Naive thymus-derived CD8-positive, alpha-beta T cell (primary cell): ENCODE measurements at places on chromosomes 5 and 9. TPM values are rescaled to one million over a fixed set of nuclear protein-coding genes. Genes with fewer than 3 reads are reported as not detected.

DNA sequence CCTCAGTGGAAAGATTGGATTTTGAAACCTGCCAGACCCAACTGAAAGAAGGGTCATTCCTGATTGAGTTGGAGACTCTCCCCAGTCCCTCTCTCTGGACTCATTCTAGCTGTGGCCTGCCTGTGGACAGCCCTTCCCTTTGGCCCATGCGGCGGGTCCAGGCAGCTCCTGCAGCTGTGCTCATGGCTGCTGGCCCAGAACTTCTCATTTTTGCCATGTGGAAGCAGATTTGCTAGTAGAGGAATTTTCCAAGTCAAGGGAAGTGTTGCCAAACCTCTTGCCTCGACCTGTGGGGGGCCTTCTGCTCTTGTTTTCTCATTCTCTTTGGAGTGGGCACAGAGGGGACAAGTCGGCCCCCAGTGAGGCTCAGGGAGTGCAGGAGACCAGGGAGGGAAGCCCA is 89.2 kb downstream of the ANKRD33B start:
- DNase-seq = no peak

The MAMDC2 gene
- not detected for total RNA-seq

The FCN2 gene
- not detected for total RNA-seq

- DNase-seq = no peak
Observed at GRCh38 chr5:93691997-93692396, 49.4 kb downstream of the POU5F2 start.

DNA sequence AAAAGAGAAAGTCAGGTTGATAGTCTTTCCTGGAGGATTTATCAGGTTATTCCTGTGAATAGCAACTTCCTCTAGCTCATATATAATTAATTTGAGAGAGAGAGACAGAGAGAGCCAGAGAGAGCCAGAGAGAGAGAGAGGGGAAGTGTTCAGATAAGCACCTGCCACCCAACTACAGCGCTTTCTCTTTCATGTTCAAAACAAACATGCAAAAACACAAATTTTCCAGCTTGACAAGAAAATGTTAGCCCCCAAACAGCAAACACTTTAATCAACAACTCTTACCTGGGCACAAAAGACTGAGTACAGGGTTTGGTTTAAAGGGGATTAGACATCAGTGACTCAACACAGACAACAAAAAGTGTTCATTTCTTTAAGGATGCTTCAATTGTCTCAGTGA is 61.7 kb upstream of the PLPP6 start:
- peak; percentile 54 for DNase-seq

DNA sequence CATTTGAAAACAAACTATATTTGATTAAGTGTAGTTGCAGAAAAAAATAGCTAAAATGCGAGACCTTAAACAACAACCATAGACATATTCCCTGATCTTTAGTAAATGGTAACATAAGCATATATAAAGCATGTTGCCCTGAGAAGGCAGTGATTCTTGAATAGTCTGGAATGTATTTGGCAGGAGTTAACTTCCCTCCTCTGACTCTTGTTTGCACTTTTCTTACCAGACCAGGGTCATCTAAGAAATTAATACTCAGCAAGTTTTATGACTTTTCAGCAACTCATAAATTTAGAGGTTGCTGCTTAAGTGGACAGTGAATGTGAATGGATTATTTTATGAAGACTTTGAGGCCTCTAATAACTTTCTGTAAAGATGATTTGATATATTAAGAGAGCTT is 55.3 kb upstream of the NUDT12 start:
- no peak for DNase-seq

GRCh38 chr5:45695804-45696156 is 400 bp downstream of the HCN1 start:
- DNase-seq = no peak

The ANKRD31 gene
- 2.7 TPM for total RNA-seq

DNA sequence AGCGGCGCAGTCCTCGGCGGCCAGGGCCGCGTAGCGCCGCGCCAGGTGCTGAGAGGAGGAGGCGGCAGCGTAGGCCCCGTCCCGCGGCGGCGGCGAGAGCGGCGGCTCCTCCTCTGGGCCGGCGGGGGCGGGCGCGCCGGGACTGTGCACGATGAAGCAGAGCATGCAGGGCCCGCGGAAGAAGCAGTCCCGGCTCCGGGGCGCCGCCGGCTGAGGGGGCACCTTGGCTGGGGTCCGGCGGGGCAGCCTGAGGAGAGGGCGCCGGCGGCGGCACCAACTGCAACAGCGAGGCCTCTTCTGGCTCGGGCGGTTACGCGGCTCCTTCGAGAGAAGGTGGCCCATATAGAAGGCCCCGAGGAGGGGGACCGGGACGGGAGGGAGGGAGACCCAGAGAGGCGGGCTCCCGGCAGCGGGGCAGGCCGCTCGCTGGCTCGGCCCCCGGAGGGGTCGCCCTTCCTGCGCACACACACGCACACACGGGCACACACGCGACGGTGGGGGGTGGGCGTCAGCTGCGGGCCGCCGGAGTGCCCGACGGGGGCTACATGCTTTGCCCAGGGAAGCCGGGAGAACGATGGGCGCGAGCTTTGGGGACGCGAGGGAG is 446 bp downstream of the FBXL17 start:
- DNase-seq = peak; percentile 89

GRCh38 chr9:88950341-88951154 is 40.7 kb upstream of the S1PR3 start:
- no peak for DNase-seq

GRCh38 chr5:142590451-142591231 is 95.2 kb downstream of the FGF1 start:
- no peak for DNase-seq

- no peak for DNase-seq
Observed at GRCh38 chr9:38347271-38347671, 45.2 kb upstream of the ALDH1B1 start.

DNA sequence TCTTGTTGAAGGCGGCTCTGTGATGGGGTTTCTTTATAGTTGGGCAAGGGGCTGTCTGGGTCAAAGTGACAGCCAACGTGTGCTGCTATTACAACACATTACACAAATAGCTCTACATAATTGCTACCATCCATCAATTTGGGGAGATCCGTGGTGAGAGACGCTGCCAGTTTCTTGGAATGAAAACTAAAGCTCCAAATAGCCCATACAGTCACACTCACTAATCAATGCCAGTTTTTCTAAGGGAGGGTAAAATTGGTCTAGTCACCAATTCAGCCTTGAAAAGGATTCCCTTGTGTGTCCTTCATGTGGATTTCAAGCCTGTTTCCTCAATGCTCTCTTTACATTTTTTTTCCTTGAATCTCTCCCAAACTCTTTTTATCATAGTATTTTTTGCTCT is 343.3 kb upstream of the KLF4 start:
- DNase-seq = no peak

The DPP7 gene
- total RNA-seq = 298 TPM
